ENCODE measurements at places on chromosomes 4 and X.

GRCh38 chrX:154351183-154352011 is 23.0 kb downstream of the FLNA start:
- no peak for DNase-seq

GRCh38 chr4:71765350-71765749 is 18.5 kb downstream of the GC start:
- DNase-seq: peak; percentile 24

DNA sequence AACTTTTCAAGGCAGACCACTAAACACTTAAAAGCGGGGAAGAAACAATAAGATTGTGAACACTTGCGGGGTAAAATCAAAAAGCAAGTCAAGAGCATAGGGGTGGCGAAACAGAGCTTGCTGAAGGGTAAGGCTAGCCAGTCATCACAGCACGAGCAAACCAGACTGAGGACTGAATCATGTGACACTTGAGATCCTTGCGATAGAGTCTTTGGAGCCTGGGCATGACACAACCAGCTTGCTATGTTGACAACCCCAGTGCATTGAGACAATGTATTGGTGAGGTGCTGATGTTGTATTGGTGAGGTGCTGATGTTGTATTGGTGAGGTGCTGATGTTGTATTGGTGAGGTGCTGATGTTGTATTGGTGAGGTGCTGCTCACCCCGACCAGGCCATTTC is 72.3 kb downstream of the SLIT2 start:
- DNase-seq: no peak

DNA sequence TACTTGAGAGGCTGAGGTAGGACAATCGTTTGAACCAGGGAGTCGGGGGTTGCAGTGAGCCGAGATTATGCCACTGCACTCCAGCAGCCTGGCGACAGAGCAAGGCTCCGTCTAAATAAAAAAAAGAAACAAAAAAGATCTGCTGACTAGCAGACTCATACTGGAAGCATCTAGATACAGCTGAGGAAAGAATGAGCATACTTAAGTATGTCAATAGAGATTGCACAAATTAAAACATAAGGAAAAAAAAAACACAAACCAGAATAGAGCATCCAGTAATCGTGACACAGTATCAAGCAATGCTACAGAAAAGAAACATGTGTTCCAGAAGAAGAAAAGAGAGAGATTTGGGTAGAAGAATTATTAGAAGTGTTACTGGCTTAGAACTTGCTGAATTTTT is 105.5 kb upstream of the SPOCK3 start:
- DNase-seq: no peak

- DNase-seq: peak; percentile 57
Measured at GRCh38 chr4:41661442-41662076, 87.0 kb downstream of the PHOX2B start.

- no peak for DNase-seq
Measured at GRCh38 chr4:17667653-17668201, 53.3 kb downstream of the MED28 start.

DNA sequence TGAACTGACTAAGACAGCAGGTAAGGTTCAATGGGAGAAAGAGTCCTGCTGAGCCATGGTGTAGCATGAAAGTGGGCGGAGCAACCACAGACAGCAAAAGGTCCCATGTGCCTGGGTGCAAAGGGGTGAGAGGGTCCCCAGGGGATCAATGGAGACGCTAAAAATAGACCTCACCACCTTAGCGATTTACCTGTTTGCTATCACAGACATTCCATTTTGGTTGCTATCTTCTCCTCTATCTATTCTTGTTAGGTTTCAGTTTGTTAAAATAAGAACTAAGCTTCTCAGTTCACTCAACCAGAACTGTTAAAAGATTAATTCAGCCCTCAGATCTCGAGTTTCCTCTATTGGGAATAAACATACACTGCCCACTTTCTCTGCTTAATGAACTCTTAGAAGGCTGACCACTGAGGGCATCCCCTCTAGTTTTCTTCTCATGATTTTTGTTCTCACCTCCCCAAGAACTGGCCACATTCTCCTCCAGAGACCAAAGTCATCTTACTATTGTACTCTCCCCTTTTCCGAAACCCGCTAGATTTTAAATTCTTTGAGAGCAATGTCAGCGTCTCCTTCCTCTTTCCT is 136.7 kb downstream of the PARM1 start:
- DNase-seq: no peak

DNA sequence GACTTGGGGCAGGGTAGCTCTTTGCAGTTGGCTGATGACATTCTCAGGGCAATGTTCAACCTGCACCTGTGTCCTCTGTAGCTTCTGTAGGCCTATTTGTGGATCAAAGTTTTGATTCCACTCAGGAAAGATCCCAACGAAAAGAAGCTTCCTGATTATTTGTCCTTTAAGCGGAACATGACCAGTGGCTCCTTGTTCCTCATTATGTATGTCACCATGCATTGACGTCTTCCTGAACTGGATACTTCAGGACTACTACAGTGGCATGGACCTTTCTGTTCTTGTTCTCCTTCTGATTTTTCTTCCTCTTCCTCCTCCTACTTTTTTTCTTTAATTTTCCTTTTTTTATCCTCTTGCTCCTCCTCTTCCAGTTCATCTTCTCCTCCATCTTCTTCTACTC is 62.4 kb downstream of the NBDY start:
- DNase-seq: no peak

- DNase-seq: no peak
Measured at GRCh38 chr4:23819041-23819511, 70.8 kb downstream of the PPARGC1A start.

DNA sequence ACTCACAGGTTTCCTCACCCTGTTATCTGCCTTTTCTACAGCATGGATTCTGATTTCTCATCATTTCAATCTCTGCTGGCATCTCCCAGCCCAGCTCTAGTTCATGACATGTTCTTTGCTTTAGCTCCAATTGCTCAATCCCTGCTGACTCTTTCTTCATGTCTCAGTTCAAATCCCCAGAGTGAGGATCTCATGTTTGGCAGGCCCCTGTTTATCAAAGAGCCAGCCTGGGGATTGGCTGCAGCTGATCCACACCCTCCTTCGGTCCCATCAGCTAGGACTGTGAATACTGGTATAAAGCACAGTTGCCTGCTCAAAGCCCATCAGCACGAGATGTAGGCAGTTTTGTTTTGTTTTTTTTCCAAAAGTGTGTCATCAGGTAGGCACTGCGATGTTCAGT is 14.4 kb upstream of the CC2D2A start:
- DNase-seq: no peak

GRCh38 chrX:132909643-132910042 is 48.8 kb downstream of the HS6ST2 start:
- DNase-seq: no peak

- no peak for DNase-seq
Measured at GRCh38 chr4:76630741-76631140, 195.7 kb downstream of the SHROOM3 start.

DNA sequence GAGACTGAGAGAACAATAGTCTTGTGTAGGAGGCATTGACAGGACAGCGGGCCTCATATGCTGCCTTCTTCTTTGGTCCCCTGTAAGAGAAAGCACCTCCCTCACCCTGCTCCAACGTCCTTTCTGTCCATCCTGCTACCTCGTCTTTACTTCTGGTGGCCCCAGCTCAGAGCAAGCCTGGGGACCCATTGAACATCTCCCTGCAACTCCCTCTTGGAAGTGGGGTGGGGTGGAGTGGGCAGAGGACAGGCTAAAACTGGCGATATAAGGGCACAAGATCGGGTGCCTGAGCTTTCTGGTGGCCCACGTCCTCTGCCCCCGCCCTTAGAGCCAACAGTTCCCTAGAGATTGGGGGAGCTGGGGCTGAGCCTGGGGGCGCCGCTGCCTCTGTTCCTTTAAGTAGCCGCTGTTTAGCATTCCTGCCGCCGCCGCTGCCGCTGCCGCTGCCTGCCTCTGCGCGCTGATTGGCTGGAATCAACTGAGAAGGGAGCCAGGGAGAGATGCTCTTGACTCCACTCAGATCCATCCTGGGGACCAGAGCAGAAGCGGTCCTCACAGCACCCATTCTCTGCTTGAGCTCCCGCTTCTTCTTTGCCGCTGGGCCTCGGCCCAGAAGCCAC is at the start of gene DLG3:
Gene DLG3, plus strand, starts transcription at position 510 of the 620 bp plus-strand sequence. CDS start 367 bp downstream, outside the sequence.
- peak; percentile 65 for DNase-seq

DNA sequence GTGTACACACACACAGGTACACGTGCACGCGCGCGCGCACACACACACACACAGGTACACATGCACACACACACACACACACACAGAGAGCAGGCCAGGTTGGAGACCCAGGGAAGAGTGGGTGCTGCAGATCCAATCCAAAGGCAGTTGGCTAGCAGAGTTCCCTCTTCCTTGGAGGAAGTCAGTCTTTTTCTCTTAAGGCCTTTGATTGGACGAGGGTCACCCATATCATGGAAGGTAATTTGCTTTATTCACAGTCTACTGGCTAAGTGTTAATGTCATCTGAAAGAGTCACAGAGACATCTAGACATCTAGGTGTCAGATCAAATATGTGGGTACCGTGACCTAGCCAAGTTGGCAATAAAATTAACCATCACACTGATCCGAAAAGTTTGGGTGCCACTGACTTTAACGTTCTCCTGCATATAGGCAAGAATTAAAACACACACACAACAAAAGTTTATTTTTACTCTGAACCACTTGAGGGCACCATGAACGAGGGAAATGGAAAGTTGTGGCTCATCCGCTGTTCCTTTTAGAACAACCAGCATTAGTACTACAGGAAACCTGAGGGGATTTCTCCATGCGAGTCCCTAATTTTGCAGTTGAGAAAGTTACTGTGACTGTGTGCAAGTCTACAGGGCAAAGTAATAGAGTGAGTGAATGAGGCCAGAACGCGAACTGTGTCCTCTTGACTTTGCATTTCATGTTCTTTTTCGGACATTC is 66.0 kb upstream of the STOX2 start:
- no peak for DNase-seq

DNA sequence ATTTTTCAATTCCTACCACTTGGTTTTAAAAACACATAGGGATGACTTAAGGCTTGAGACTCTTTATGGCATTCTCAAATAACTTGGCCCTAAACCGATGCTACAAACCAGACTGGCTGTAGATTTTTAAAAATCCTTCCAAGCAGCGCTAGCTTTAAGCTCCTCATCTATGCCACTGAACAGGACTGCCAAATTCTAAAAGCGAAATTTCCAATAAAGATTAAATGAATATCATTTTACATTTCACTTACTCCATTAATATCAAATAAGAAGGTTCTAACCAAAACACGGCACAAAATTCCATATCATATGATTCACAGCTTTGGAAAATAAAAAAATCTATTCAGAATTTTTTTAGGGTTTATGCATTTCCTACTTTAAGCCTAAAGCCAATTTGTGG is 134.2 kb downstream of the FANCB start:
- no peak for DNase-seq

GRCh38 chr4:153471698-153472093 is 5.5 kb downstream of the TMEM131L start:
- DNase-seq: no peak

- no peak for DNase-seq
Measured at GRCh38 chrX:68084765-68085164, 348.5 kb downstream of the OPHN1 start.

DNA sequence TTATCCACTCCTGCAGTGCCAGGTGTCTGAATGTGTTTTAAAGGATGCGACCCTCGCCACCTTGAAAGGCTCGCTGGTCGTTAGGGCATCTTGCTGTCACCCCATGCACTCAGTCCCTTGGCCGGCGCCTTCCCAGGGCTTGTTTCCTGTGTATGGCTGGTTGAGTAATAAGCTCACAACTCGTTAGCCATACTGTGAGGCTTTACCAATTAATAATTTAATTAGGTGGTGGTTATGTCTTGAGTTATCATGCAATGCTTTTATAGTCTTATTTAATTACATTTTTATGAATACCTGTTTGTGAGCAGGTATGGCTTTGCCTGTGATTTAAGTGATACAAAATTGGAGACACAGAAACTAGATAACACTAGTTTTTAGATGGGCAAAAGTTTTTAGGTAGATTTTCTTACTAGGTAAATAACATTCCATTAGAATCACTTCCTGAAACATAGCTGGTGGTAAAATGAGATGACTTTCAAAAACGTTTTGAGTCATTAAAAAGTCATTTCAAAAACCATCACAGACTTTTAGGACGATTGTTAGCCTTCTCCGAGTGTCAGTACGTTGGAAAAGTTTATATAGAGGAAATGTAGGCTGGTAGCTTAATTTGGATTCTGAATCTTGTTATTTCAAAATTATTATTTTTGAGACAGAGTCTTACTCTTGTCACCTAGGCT is 18.2 kb downstream of the PTTG2 start:
- DNase-seq: peak; percentile 29

DNA sequence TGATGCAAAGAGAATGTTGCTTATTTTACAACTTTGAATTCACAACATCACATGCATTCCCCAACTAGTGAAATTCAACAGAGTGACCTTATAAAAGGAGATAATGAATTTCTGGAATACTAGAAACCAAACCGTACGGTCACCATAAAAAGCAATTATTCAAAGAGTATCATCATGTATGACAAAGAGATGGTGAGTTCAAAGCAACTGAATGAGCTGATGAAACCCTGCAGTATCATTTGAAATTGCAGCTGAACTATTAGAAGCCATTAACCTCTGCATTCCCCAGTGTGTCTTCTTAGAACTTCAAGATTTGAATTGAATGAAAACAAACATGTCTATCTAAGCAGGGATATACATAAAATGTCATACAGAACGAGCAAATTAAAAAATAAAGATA is 172.4 kb downstream of the SLITRK2 start:
- DNase-seq: no peak

GRCh38 chrX:91137883-91138282 is 296.8 kb upstream of the PABPC5 start:
- DNase-seq: no peak

DNA sequence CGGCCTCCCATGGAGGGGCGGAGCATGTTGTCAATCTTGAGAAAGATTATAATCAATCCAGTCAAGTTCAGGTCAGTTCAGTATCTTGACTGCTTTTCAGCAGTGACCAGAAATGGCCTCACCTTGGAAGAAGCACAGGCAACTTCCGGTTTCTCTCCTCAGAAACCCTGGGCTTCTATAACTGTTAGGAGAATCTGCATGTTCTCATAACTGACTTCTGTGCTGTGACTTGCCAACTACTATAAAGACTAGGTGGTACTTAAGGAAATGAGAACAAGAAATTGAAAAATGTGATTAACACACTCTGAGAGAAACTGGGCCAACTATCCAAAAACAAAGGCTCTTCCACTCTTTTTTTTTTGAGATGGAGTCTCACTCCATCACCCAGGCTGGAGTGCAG is 35.9 kb upstream of the TLR3 start:
- DNase-seq: no peak
